Endothelial cell of umbilical vein (primary cell): ENCODE measurements at places on chromosomes 11 and 22.

DNA sequence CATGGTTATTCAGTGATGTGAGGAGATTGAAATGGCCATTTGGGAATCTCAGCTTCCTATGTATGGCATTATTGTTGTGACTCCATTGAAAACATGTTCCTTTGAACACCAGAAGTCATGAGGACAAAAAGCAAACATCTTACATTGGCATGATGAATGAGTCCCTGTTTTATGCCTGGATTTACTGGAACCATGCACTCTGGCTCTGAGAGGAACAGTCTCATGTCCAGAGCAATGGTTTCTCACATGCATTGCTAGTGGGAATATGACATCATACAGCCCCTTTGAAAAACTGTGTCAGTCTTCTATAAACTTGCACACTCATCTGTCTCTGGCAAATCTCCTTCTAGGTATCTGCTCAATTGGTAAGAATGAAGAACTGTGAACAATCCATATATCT lies 3.4 kb upstream of the KDM4F start:
- DNase-seq: no peak

DNA sequence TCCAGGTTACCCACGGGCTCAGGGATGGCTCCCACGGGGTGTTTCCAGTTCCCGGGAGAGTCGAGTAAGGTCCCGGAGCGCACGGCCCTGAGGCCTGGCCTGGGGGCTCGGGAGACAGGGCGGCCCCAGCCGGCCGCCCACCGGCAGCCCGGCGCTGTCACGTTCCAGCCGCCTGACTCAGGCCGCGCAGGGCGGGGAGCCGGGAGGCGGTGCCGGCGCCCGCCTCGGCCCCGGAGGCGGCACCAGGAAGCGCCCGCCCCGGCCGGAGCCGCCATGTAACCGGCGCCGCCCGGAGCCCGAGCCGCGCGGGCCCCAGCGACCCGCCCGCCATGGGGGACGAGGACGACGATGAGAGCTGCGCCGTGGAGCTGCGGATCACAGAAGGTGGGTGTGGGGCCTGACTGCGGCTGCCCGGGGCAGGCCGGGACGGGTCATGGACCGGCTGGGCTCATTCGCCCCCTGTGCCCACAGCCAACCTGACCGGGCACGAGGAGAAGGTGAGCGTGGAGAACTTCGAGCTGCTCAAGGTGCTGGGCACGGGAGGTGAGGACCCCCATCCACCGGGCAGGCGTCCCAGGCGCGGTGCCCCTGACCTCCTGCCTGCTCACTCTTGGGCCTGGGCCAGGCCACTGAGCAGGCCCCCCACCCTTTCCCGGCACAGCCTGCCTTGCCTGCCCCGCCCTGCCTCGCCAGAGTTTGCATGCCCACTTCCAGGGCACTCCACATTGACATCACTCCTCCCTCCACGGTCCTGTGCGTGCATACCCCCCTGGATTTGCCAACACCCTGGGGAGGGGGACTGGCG lies at the start of gene RPS6KA4:
Gene RPS6KA4 (plus strand): TSS at position 256 of the 805 bp plus-strand sequence. CDS start 74 bp downstream, at position 330.
- peak; percentile 60 for DNase-seq

DNA sequence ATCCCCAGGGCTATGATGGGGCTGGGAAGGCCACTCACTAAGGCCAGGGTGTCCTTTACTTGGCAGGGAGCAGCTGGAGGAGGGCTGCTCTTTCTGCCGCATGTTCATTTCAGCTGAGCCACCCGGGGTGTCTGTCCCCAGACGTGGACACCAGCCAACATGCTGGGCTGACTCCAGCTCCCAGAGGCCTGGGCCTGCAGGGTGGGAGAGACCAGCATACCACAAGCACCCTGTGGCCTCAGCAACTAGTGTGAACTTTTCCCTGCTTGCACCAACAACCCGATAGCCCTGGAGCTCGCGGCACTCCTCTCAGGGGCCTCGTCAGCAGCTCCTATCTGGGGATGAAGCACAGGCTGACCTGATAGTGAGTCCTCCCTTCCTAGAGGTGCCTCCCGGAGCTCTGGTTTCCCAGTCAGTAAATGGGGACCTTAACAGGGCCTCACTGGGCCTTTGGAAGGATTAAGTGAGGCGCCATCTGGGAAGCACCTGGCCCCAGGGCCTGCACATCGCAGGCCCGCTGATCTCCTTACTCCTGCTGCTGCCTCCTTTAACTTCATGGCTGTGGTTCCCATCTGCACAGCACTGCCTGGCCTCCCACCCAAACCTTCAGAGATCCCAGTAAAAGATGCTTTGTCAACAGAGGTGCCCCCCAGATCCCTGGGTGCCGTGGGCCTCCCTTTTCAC lies 83.4 kb downstream of the GALNT18 start:
- no peak for DNase-seq

- DNase-seq: no peak
Measured at GRCh38 chr11:46161201-46161600, 39.9 kb upstream of the PHF21A start.

DNA sequence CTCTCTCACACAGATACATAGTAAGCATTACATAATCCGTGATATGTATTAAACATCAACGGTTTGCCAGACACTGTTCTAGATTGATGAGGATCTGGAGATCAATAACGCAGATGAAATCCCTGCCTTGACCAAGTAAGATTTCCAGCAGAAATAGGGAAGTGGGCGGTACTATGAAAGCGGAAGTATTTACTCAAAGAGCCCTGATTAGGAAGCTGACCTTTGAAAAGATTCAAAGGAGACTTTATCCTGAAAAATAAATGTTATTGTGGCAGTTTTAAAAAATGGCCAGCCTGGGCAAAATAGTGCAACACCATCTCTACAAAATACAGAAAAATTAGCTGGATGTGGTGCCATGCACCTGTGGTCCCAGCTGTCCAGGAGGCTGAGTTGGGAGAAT lies 26.8 kb downstream of the GAB2 start:
- no peak for DNase-seq

GRCh38 chr22:44555046-44555445 lies 57.0 kb upstream of the RTL6 start:
- DNase-seq: no peak
